ENCODE measurements at places on chromosomes 13 and 19. TPM values are rescaled to one million over a fixed set of nuclear protein-coding genes. Genes with fewer than 3 reads are reported as not detected.

The C1QTNF9B gene
- not detected for total RNA-seq

The CHAMP1 gene
- total RNA-seq: 39.8 TPM

The RASGRP4 gene
- not detected for total RNA-seq

DNA sequence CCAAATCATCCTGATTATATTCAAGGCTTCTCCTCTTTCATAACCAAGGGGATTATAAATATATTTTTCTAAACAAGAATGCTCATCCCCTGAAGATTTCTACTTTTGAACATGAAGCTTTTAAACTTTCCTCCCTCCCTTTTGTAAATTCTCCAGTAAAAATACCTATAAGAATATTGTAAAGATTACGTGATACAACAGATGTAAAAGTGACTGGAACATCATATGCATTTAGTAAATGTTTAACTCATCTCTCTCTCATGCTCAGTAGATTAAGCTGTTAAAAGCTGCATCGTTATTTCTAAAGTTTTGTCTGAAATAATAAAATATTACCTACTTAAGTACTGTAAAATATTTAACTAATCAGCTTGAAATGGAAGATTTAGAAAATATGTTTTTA is 281.1 kb downstream of the SPRY2 start:
- H3K4me3 ChIP-seq: no peak overlapping the region
- H3K27ac ChIP-seq: no peak overlapping the region

DNA sequence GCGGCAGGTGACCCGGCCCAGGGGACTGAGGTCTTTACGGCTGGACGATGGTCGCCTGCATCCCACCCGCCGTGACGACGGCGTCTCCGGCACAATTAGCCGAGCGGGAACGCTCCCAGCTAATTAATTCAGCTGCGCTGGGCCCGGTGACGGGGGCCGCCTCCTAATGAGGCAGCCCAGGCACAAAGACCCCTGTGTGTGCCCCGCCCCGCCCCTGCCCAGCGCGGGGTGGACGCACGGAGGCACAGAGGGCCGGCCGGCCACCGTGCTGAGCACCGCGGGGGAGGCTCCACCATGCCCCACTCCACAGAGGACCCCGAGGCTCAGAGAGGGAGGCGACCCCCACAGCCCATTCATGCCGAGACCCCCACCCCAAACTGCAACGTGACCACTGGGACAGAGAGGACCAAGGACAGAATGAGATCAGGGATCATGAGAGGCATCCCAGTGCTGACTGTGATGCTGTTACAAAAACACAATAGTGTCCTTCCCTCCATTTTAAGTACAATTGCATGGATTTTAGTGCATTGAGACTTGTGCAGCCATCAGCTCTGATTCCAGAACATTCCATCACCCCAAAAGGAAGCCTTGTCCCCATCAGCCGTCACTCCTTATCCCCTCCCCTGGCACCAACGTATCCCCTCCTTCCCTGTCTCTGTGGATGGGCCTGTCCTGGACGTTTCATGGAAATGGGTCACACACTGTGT is 17.0 kb downstream of the EFNA2 start:
- H3K27me3 ChIP-seq: no peaks in the 10 kb centered on the region
- no peak for DNase-seq
- H3K4me1 ChIP-seq: peaks cover 4% of the 10 kb centered on the region
- peaks cover 5% of the 10 kb centered on the region for H3K36me3 ChIP-seq
- H3K27ac ChIP-seq: no peak overlapping the region

GRCh38 chr19:50702871-50703829 is 16.5 kb downstream of the SHANK1 start:
- no peak overlapping the region for H3K27ac ChIP-seq
- no peak overlapping the region for H3K4me3 ChIP-seq
- H3K27me3 ChIP-seq: peaks cover 76% of the 10 kb centered on the region

DNA sequence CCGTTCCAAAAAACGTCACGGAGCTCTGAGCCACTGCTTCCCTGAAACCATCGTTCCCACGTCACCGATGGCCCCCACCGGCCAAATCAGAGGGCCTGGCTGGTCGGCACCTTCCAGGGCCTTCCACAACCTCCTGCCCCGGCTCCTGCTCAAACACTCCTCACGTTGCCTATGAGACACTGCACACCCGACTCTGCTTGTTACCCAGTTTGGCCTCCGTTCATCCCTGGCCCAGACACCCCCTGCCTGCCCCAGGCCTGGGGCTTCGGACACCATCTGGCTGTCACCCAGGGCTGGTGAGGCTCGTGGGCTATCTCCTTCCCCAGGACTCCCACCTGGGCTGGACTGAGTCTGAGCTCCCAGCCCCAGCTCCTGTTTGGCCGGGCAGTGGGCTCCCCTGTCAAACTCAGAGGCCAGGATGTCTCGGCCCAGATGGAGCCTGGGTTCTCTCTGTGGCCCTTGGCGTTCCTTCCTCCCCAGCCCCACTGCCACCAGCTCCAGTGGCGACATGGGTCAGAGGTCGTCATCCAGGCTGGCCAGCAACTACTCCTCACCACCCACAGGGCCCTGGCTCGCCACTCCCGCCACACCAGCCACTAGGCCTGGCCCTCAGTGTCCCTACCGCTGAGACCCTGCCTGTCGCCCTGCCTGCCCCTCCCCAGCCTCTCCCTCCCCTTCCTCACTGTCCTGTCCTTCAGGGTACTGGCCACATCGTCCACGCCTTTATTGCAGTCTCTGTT is 17.7 kb downstream of the CERS1 start:
- H3K27ac ChIP-seq: peak overlapping the region; percentile 37
- no peaks in the 10 kb centered on the region for H3K4me1 ChIP-seq
- H3K27me3 ChIP-seq: no peaks in the 10 kb centered on the region
- no peak overlapping the region for H3K4me3 ChIP-seq

DNA sequence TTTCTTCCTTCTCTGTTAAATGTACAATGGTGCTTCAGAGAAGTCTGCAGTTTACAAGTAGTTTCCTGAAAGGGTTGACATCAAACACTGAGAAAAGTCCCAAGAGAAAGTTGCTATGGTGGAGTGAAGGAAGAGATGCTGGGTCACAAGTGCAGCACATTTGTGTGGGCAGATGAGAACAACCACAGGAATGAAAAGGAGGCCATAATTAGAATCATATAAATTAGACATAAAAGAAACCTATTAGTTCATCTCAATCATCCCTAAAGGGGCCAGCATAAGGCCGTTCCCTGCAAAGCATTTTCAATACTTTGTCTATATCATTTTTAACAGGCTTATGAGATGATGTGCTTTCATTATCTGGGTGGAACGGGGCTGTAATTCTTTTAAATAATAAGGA is 359.2 kb downstream of the IRS2 start:
- DNase-seq: no peak
- H3K36me3 ChIP-seq: no peaks in the 10 kb centered on the region
- no peaks in the 10 kb centered on the region for H3K27me3 ChIP-seq
- H3K4me3 ChIP-seq: no peak overlapping the region
- H3K27ac ChIP-seq: no peak overlapping the region

GRCh38 chr13:44667943-44668342 is 91.8 kb upstream of the TSC22D1 start:
- DNase-seq: no peak
- H3K27ac ChIP-seq: no peak overlapping the region
- no peaks in the 10 kb centered on the region for H3K4me1 ChIP-seq
- no peaks in the 10 kb centered on the region for H3K27me3 ChIP-seq
- H3K4me3 ChIP-seq: no peak overlapping the region
- H3K36me3 ChIP-seq: no peaks in the 10 kb centered on the region

DNA sequence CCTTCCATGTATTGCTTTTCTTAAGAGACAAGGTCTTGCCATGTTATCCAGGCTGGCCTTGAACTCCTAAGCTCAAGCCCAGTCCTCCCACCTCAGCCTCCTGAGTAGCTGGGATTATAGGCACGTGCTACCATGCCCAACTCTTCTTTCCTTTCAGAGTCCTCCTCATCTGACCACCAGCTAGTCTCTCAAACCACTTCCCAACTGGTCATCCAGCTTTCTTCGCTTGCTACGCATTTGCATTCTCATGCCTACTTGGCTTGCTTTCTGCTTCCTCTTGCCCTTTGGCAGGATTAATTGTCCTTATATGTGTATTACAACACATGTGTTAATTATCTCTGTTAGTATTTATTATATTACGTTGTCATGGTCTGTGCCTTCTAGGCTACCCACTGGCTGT is 6.3 kb downstream of the GPR18 start:
- H3K27ac ChIP-seq: no peak overlapping the region
- no peak for DNase-seq
- no peaks in the 10 kb centered on the region for H3K27me3 ChIP-seq
- no peaks in the 10 kb centered on the region for H3K4me1 ChIP-seq

GRCh38 chr13:37187105-37187504 is 81.6 kb upstream of the CSNK1A1L start:
- no peaks in the 10 kb centered on the region for H3K4me1 ChIP-seq
- no peak overlapping the region for H3K4me3 ChIP-seq
- H3K27me3 ChIP-seq: no peaks in the 10 kb centered on the region
- no peaks in the 10 kb centered on the region for H3K36me3 ChIP-seq

GRCh38 chr13:83880275-83881139 is 1.8 kb downstream of the SLITRK1 start:
- H3K4me1 ChIP-seq: peaks cover 9% of the 10 kb centered on the region
- H3K27ac ChIP-seq: no peak overlapping the region
- no peaks in the 10 kb centered on the region for H3K36me3 ChIP-seq
- no peak overlapping the region for H3K4me3 ChIP-seq
- DNase-seq: no peak

GRCh38 chr13:38941353-38941945 is 49.2 kb downstream of the STOML3 start:
- no peaks in the 10 kb centered on the region for H3K4me1 ChIP-seq
- no peak overlapping the region for H3K4me3 ChIP-seq
- DNase-seq: no peak
- no peaks in the 10 kb centered on the region for H3K36me3 ChIP-seq

GRCh38 chr19:11767633-11768133 is 883 bp downstream of the ZNF441 start:
- peak overlapping the region; percentile 97 for H3K27ac ChIP-seq
- peaks cover 25% of the 10 kb centered on the region for H3K27me3 ChIP-seq
- H3K36me3 ChIP-seq: peaks cover 19% of the 10 kb centered on the region
- H3K4me1 ChIP-seq: peaks cover 10% of the 10 kb centered on the region

DNA sequence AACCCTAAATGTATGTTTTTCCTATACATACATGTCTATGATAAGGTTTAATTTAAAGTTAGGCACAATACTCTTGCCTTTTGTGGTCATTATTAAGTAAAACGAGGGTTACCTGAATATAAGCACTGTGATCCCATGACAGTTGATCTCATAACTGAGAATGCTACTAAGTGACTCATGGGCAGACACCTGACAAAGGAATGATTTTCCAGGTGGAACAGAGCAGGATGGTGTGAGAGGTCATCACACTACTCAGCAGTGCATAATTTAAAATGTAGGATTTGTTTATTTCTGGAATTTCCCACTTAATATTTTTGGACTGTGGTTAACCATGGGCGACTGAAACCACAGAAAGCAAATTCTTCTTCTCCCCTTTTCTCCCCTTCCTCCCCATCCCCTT is 178.9 kb downstream of the UGGT2 start:
- DNase-seq: no peak
- peaks cover 20% of the 10 kb centered on the region for H3K36me3 ChIP-seq
- H3K27ac ChIP-seq: no peak overlapping the region
- H3K4me1 ChIP-seq: no peaks in the 10 kb centered on the region
- H3K4me3 ChIP-seq: no peak overlapping the region

- peaks cover 11% of the 10 kb centered on the region for H3K4me1 ChIP-seq
- no peak for DNase-seq
- H3K4me3 ChIP-seq: no peak overlapping the region
- no peaks in the 10 kb centered on the region for H3K27me3 ChIP-seq
Observed at GRCh38 chr13:24365191-24365590, 55.8 kb downstream of the C1QTNF9 start.

DNA sequence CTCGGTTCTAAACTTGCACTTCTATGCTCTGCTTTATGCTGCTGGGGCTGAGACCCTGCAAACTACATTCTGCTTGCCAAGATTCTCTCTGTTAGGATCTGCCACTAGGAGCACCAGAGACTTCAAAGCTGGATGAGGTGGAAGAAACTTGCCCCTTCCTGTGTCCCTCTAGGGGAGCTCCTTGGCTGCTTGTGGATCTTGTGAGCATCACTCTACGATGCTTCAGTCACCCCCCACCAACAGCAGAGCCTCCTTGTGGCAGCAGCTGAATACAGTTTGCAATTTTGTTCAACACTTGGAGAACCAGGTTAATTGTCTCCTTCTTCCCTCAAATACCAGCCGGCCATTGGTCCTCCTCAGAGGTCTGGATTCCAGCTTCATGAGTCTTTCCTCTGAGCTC is 310.6 kb downstream of the FGF14 start:
- H3K27ac ChIP-seq: no peak overlapping the region
- no peaks in the 10 kb centered on the region for H3K36me3 ChIP-seq
- no peak overlapping the region for H3K4me3 ChIP-seq
- no peaks in the 10 kb centered on the region for H3K4me1 ChIP-seq
- peaks cover 3% of the 10 kb centered on the region for H3K27me3 ChIP-seq
- no peak for DNase-seq

GRCh38 chr19:21902571-21902970 is 66.6 kb upstream of the ZNF43 start:
- no peak overlapping the region for H3K4me3 ChIP-seq
- H3K27me3 ChIP-seq: no peaks in the 10 kb centered on the region
- H3K4me1 ChIP-seq: no peaks in the 10 kb centered on the region
- H3K27ac ChIP-seq: no peak overlapping the region

DNA sequence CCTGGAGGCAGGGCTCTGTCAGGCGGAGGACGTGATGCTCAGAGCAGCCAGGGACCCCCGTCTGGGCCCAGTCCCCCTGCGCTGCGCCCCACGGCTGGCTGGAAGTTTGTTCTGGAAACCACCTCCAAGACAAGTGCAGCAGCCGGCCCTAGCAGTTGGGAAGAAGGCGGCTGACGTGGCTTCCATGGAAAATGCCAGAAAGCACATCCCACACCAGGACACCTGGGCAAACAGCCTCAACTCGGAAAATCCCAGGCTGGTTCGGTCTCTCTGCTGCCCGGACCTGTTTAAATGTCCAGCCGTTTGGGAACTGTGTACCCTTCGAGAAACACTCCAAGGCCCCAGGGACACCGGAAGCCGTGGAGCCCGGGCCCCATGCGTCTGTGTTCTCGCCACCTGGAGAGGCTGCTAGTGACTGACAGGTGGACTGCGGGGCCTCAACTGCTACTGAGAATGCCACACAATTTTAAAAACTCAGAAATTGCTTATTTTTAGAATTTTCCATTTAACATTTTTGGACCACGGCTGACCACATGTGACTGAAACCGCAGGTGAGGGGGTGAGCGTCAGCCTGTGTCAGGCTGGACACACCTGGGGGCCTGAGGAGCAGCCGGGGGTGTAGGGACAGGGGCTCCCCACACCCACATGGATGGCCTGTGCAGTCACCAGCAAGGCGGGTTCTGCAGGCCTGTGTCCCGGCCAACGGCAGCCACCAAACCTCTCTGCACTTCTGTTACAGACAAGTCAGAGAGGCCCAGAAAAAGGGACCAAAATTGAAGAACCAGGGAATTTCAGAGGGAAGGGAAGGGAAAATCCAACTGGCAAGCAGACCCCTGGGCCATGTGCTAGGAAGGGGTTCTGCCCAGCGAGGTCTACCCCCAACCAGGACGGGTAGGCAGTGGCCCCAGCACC is 31.7 kb downstream of the RASA3 start:
- H3K4me1 ChIP-seq: peaks cover 3% of the 10 kb centered on the region
- no peaks in the 10 kb centered on the region for H3K27me3 ChIP-seq
- H3K4me3 ChIP-seq: no peak overlapping the region
- no peaks in the 10 kb centered on the region for H3K36me3 ChIP-seq

Data from progenitor cell of endocrine pancreas (in vitro differentiated cells).